ENCODE measurements at places on chromosomes 16 and 17.

- no peak for DNase-seq
These were observed 71.1 kb downstream of the TMEM114 start for GRCh38 chr16:8519179-8519578.

GRCh38 chr17:55816532-55817396 lies 65.9 kb downstream of the PCTP start:
- DNase-seq = no peak

DNA sequence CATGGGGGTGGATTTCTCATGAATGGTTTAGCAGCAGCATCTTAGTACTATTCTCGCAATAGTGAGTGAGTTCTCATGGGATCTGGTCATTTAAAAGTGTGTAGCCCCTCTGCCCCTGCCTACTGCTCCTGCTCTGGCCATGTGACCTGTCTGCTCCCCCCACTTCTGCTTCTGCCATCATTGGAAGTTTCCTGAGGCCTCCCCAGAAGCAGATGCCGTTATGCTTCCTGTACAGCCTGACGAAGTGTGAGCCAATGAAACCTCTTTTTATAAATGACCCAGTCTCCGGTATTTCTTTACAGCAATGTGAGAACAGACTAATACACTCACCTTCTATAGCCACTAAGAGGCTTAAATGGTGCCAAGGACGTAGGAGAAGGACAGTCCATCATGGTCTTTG lies 51.5 kb downstream of the NOL11 start:
- DNase-seq = no peak

DNA sequence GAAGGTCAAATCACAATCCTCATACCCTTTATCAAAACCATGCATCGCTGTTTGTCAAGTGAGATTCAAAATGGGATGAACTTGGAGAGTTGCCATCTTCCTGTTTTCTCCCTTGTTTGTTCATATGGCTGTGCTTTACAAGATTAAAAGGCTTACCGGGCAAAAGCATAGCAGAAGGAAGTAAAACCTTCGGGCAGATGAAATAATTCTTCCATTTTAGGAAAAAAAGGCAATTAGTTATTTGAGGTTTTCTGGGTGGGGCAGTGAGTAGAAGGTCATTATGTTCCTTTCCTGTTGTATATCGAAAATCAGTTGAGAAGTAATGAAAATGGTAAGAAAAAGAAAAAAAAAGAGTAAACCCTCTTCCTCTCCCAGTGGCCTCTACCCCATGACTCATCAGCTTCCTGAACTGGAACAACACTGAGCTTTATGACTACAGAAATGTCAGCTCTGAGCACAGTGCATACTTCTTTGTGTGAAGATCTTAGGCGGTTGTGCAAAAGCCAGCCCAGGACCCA lies 369.2 kb downstream of the CDH13 start:
- no peak for DNase-seq

DNA sequence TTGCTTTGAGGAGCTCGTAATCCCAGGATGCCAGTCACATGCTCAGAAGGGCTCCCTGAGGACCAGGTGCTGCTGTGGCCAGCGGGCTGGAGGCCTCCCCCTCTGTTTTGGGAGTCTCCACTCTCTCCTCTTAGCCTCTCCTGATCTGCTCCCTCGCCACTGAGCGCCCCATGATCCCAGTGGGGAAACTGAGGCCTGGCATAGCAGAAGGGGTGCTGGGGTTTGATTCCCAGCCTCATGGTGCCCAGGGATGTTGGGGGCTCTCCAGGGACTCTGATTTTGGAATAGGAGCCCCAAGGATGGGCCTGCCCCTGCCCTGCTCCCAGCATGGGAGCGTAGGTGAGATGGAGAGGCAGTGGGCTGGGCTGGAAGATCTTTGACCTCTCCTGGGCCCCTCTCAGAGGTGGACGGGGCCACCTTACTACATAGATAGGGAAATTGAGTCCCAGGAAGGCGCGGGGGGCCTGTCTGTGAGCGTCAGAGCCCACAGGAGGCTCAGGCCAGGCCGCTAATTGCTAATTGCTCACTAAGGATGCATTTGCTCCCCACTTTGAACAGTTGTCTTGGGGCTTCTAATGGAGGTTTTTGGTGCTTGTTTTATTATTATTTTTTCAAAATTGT lies 525 bp upstream of the ADCY7 start:
- no peak for DNase-seq

GRCh38 chr17:81285894-81286293 lies 9.2 kb downstream of the SLC38A10 start:
- DNase-seq = no peak

GRCh38 chr16:55943267-55943666 lies 68.1 kb upstream of the CES5A start:
- no peak for DNase-seq

GRCh38 chr17:77266213-77266612 lies 125.4 kb downstream of the SEC14L1 start:
- no peak for DNase-seq

DNA sequence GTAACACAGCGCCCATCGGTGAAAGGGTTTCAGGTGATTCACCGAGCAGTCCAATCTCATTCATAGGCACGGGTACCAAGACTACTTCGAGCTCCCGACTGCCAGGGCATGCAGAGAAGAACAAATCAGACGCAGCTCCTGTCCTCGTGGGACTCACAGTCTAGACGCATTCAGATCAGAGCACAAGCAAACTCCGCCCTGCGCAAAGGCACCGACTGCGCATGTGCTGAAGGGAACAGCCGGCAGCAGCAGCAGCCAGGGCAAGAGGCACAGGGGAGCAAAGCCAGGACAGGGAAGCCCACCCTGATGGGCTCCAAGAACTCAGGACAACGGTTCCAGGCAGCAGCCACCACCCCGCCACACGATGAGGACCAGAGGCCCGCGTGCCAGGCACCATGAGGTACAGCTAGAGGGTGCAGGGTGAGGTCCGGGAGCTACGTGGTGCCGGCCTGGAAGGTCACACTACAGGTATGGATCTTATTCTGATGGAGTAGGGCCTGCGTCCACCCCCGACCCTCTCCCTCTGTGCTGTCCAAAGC lies 315.7 kb downstream of the FOXL1 start:
- DNase-seq = no peak
